ENCODE measurements at places on chromosomes 16 and 17.

DNA sequence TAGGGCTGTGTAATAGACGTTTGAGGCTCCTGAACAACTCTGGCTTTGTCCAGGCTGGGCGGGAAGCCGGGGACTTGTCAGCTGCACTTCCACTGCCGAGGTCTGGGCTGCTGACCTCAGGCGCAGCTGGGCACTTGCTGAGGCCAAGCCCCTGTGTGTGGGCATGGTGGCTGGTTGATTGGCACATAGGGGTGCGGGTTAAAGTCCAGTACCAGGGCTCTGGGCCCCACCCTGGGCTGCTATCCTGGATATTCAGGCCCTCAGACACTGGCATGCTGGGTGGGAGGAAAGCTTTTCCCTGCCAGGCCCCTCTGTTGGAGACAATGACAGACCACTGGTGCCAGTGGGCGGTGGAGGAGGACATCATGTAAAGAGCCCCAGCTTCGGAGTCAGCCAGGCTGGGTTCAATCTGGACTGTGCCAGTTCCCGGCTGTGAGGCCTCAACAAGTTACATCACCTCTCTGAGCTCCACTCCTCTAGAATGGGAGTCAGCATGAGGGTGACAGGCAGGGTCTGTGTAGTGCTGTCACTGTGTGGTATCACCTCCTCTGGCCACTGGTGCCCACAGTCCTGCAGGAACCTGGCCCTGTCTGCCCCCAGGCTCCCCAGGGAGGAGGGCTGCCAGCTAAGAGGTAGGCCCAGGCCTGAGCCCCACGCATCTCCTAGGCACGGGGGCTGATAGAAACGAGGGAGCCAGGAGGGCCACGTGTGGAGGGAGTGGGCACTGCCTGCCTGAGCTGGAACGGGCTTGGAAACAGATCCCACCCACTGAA, 42.5 kb downstream of the PSME3IP1 start:
- DNase-seq: no peak

- peak; percentile 31 for DNase-seq
Measured at GRCh38 chr17:63445571-63445953, 544 bp downstream of the CYB561 start.

GRCh38 chr16:84068041-84068440, 25.4 kb upstream of the SLC38A8 start:
- DNase-seq: no peak

DNA sequence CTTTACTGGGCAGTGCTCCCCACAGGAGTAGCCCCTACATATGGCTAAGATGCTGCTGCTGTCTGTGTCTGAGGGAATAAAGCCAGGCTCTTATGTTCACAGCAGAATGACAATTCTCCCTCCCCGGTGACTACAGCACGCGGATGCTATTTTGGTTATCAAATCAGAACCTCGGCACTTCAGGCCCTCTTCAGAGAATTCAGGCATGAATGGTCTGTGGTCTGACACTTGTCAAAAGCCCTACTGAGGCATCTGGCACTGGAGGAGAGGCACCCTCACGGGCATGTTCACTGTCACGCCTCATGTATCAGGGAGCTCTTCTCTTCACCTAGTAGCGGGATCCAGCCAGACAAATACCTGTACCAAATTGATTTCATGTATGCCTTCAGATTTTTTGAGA, 30.4 kb downstream of the KIAA0513 start:
- no peak for DNase-seq

- no peak for DNase-seq
Measured at GRCh38 chr17:57035971-57036481, 49.0 kb upstream of the AKAP1 start.

- peak; percentile 20 for DNase-seq
Measured at GRCh38 chr16:81623365-81624102, 155.6 kb upstream of the PLCG2 start.

DNA sequence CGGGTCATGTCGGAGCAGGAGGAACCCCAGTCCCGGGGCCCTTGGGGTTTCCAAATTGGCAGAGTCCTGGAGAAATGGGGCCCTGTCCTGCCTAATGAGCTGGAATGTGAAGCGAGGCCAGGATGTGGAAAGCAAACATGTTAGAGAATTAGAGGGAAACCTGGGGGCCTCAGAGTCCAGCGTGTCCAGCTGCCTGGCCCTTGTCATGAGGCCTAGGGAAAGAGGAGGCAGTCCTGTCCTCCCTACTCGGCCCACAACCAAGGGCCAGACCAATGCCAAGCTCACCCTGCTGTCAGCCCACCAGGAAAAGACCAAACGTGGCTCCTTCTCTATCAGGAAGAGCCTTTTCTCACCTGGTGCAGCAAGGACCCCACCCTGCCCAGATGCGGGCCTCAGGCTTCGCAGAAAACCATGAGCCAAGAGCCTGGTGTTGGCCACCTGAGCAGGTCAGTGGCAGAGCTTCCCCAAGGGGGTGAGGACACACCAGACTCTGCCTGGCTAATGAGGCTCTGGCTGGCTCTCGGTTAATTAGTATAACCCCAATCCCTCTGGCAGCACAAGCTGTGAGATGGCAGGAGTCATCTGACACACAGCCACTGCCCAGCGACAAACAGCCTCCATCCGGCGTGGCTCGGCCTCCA, 10.1 kb downstream of the TEKT5 start:
- DNase-seq: no peak

GRCh38 chr17:63701868-63702720, 2.2 kb upstream of the LIMD2 start:
- no peak for DNase-seq

DNA sequence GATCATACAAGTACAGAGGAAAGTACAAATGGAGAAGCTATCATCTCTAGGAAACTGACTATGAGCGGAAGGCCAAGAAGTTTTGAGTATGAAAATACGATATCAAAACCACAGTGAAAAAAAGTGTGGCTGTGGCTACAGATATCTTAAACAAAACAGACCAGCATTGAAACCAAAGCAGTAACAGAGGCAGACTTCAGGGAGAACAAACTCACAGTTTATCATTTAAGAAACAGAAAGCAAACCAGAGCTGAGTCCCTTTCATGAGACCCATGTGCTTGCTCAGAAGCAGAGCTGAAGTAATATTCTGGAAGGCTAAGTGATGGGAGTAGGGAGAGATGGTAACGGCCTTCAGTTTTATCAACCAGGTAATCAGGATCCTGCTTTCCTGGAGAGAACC, 317.8 kb downstream of the CA10 start:
- DNase-seq: no peak

GRCh38 chr16:30903002-30903401, 6.6 kb downstream of the CTF1 start:
- no peak for DNase-seq

DNA sequence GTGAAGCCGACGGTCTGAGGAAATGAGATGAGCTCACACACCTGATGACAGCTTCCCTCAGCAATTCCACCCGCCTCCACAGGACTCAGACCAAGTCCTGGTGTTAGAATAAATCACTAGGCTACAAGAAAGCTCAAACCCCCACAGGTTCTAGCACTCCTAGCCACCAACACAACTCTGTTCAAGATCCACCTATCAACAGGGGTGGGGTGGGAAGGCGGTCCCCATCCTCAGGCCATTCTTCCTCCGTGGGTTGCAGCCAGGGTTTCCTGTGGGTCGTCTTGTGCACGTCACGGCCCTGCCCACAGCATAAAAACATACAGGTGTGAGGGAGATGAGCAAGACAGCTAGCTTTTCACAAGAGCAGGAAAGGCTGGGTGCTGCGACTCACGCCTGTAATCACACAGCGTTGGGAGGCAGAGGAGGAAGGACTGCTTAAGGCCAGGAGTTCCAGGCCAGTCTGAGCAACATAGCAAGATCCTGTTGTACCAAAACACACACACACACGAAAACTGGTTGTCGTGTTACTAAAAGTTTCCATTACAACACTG, 81.1 kb downstream of the ANKRD11 start:
- DNase-seq: peak; percentile 28

DNA sequence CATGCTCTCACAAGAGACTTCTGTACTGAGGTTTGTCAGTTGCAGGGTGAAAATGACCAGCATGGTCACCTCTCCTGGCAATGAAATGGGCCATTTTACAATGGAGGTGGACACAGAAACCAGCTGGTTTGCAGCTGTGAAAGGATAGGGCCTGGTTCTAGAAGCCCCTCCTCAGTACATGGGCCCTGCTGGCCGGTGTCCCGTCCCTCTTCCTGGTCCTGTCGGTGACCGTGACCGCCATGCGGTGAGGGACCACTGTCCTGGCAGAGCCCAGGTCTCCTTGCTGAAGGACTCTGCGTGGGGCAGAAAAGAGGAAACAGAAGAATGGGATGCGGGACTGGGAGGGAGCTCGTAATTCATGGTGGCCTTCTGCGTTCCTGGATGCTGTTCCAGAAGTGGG, 76.0 kb upstream of the ZNF423 start:
- DNase-seq: no peak

- DNase-seq: no peak
Measured at GRCh38 chr16:10972819-10973464, 28.6 kb downstream of the CLEC16A start.

DNA sequence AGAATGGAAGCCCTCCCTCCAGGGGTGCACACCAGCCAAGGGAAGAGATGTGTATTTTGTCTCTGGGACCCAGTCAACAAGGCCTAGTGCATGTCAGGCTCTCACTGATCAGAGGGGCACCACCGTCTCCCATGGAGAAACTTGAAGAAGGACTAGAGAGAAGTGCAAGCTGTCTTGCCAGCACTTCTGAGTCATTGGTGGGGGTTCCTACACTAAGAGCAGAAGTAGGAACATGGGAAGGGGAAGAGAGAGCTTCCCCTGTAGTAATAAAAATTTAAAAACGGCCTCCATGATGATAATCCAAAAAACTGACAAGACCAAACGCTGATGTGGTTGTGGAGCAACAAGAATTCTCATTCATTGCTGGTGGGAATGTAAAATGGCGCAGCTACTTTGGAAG, 46.3 kb downstream of the DYNLRB2 start:
- DNase-seq: no peak

DNA sequence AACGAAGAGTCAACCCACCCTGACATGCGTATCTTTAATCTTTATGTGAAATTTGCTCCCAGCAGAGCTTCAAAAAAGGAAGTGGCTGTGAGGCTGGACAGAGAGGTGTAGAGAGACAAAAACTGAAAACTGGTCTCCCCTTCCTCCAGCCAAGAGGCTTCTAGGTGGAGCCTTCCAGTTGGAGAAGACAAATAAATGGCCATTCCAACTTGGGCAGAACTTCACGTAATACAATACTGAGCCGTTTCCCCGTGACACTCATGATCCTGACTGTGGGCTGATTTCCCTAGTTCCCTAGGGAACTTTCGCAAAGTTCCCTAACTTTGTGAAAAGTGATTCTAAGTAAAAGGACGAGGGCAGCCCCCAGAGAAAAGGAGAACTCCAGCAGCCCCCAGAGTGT, 78.8 kb downstream of the ZFHX3 start:
- no peak for DNase-seq

DNA sequence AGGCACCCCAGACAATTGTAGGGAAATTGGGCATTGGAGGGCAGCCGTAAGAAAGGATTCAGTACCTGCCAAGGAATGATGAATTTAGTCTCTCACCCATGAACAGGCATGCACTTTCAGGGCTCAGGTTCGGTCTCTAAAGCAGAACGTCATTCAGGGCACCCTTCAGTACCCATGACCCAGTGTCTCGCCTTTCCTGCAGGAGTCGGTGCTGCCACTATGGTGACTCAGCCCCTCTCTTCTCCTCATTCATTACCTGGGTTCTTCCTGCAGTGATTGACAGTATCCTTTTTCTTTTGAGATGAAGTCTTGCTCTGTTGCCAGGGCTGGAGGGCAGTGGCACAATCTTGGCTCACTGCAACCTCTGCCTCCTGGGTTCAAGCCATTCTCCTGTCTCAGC, 8.4 kb downstream of the SOST start:
- no peak for DNase-seq

GRCh38 chr16:17171250-17172143, 299.3 kb downstream of the XYLT1 start:
- DNase-seq: no peak

DNA sequence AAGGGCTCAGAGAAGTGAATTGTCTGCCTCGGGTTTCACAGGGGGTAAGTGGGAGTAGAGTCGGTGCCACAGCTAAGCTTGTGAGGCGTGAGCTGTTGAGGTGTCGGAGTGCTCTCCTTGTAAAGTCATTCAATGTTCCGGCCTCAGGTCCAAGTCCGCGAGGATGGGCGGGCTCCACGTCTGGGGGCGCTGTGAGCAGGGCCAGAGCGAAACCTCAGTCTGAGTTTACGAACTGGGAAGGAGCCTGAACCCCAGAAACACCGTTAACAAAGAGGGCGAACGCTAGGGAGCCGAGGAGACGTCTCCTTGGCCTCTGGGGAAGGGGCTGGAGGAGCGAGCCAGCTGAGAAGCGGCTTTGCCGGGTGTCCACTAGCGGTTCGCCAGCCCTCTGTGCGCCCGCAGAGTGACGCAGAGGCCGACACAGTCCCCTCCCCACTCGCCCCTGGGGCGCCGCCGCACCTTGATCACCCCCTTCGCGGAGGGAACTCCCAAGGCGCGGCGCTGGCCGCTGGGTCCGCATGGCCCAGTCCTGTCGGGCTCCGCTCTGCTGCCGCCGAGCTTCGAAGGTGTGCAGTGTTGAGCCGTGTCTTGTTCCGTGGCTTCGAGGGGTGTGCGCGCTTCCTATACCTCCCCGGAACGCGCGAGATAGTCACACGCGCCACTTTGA, 4.9 kb downstream of the IRX3 start:
- no peak for DNase-seq

- no peak for DNase-seq
Measured at GRCh38 chr17:2631211-2631610, 37.8 kb downstream of the PAFAH1B1 start.

DNA sequence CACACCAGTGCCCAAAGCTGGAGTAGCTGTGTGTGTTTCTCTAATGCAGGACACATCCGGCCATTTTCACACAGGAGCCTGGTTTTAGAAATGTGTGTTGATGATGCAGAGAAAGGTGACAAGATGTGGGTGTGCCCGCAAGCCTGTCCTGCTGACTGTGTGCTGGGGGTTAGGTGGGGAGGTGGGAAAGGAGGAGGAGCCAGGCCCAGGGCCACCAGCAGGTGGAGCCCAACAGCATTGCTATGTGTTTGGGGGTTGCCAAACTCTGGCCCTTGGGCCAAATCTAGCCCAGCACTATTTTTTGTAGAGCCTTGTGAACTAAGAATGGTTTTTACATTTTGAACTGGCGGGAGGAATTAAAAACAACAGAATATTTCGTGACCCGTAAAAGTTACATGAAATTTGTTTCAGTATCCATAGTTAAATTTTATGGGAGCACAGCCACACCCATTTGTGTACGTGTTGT, 61.7 kb upstream of the LGALS9 start:
- no peak for DNase-seq

DNA sequence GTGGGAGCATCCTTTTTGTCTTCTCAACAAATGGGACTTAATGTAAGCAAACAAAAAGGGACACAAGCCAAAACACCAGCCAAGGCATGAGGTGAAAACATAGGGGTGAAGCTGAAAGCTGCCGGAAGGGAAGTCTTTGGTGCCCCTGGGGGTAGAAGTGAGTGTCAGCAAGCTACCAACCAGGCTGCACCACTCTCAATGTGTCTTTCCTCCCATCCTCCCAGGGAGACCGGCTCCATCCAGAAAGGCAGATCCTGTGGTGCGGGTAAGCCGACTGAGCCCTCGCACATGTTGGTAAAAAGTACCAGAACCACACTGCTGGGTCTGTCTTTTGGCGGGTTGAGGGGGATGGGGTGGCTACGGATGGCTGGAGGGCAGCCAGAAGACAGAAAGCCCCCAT, 52.0 kb upstream of the SREBF1 start:
- DNase-seq: no peak
